Spleen (tissue), 13 donors: ENCODE measurements at places on chromosomes 16 and 17. TPM values are rescaled to one million over a fixed set of nuclear protein-coding genes. Genes with fewer than 3 reads are reported as not detected.

The COA3 gene
- 97.1 TPM for polyA plus RNA-seq

The TRPV2 gene
- polyA plus RNA-seq: 37.0 TPM

DNA sequence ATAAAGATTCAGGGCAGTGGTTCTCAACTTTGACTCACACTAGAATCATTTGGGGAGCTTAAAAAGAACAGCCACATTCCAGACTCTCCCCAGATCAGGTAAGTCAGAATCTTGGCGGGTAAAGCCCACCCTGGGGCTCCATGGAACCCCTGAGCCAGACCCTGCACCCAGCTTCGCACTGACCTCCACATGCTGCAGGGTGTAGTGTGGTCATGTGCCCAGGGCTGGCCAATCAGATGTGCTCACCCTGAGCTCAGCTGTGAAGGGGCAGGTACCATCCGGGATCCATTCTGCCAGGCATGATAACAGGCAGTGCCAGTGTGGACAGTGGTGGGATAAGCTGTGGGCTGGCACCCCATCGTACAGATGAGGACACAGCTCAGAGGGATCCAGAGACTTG lies 28.1 kb upstream of the MED9 start:
- DNase-seq: no peak

DNA sequence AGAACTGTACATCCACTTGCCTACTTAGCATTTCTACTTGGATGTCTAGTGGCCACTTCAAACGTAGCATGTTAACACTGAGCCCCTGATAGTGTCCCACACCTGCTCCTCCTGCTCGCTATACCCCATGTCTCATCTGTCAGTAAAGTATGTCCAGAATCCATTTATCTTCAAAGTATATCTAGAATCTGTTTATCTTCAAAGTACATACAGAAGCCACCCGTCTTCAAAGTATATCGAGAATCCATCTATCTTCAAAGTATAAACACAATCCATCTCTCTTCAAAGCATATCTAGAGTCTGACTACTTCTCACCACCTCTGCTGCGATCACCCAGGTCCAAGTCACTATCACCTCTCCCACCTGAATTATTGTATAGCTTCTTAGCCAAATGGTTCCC lies 43.8 kb downstream of the MYO1D start:
- no peak for DNase-seq
